Lower lobe of right lung (tissue), 2 donors: ENCODE measurements at places on chromosomes 12 and 14. TPM values are rescaled to one million over a fixed set of nuclear protein-coding genes. Genes with fewer than 3 reads are reported as not detected.

The PPP1R1A gene
- not detected for total RNA-seq

The SERPINA6 gene
- 1.1 TPM for total RNA-seq

DNA sequence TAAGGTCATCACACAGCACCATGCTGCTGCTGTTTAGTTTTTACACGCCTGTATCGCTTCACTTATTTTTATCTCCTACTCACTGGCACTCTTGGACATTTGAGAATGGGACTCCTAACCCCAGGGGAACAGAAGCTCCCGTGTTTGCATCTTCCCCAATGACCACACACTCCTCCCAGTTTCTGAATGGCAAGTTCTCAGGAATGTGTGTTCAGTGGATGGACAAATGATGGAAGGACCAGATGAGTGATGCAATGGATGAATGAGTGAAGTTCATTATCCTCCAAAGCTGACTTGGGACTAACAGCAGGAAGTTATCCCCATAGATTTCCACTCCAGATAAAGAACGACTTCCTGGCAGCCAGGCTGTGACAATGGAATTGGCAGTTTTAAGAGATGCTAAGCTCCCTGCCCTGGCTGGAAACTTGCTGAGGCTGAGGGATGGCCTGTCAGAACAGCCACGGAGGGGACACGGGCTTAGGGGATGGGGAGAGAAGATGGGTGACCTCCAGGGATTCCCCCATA lies 231.5 kb downstream of the SLC15A4 start:
- peaks cover 4% of the 10 kb centered on the region for H3K27me3 ChIP-seq
- no peaks in the 10 kb centered on the region for H3K4me1 ChIP-seq
- DNase-seq: no peak
- H3K36me3 ChIP-seq: no peaks in the 10 kb centered on the region

DNA sequence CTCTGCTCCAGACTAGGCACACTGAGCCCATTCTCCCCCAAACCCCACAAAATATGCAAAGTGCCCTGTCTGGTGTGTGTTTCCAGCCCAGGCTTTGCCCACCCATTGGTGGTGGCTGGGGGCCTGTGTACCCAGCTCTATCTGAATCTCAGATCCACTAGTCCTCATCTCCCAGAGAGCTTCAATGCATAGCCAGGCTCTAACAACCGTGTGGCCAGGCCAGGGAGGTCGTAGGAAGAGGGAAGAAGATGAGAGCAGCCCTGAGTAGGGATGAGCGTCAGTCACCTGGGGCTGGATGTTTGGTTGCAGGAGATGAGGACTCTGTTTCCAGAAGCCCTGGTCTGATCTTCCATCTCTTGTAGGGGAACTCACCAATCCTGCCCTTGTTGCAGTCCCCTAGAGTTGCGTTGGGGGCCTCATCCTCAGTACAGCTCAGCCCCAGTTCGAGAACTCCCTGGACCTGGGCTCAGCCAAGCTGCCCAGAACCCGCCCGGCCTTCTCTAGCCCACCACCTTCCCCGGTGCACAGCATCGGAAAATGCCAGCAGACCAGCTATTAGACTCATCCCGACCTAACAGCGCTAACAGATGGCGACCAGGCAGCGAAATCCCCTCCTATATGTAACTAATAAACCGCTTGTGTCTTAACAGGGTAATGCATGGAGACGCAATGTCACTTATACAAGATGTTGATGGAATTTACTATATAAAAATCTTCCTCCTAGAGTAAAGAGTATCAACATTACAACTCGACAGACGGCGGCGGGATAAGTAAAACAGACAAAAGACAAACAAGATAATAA lies 3.2 kb upstream of the LHX5 start:
- DNase-seq: no peak
- H3K27me3 ChIP-seq: peaks cover 95% of the 10 kb centered on the region

GRCh38 chr12:66047411-66048021 lies 83.0 kb downstream of the LLPH start:
- no peaks in the 10 kb centered on the region for H3K27me3 ChIP-seq
- no peaks in the 10 kb centered on the region for H3K4me1 ChIP-seq
- no peak for DNase-seq

DNA sequence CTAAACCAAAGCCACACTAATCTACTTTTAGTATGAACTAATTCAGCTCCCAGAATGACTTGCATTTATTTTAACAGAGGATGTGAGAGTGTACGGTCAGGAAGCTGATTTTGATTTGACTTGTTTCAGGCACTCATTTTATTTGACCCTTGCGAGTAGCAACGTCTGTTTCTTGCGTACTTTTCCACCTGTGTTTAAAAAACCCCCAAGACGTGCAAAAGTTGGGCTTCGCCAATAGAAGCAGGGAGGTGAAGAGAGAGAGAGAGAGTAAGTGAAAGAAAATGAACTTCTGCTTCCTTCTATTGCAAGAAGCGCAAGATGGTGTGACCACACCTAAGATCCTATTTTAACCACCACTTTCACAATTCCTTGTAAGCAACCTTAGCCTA lies 6.7 kb upstream of the SLC15A4 start:
- H3K4me1 ChIP-seq: peaks cover 8% of the 10 kb centered on the region
